ENCODE measurements at places on chromosomes 6 and 20. TPM values are rescaled to one million over a fixed set of nuclear protein-coding genes. Genes with fewer than 3 reads are reported as not detected.

DNA sequence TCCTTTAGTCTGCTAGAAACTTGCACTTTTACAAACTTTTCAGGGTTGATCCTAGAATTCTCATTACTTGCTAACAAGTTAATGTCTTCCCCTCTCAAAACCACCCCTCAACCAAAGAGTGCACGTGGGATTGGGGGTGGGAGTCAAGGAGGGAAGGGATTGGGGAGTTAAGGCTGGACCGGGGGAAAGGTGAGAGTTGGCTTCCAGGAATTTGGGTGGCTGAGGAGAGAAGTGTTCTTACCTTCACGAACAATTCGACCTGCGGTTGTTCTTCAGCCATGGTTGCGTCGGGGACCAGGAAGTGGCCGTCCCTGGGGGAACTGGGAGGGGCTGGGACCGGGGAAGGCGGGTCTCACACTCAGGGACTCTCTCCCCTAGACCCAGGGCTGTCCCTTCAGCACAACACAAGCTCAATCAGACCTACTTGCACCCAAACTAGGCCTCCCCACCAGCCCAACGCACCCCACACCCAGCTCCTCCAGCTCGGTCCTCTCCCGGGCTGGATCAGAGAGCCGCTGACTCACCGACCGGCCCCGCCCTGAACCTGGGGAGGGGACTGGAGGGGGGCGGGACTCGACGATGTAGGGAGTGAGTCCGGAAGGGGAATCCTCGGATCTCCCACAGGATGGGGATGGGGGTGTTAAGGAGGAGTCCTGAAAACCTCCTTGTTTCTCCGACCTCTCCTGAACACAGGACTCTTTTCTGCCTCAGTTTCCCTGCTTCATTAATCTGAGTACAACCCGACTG lies at the start of gene CLIC1:
Gene CLIC1, minus strand, starts transcription at position 510 of the 747 bp plus-strand sequence. Its CDS starts 230 bp downstream, at position 280.
- peak; percentile 86 for DNase-seq

DNA sequence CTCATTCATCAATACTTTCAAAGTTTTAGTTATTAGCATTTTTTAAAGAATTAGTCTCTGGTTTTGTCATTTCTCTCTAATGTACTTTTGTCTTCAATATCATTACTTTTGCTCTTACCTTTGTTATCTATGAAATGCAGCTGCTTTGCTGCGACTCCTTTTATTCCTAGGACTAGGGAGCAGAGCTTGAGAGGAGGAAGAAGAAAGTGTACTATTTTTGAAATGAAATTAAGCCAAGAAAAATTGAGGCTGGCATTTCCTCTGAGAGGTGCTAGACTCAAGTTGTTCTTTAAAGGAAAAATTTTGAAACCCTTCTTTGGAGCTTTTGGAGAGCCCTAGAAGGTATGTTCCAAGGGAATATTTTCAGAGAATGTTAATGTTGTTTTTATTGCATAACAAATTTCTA lies 48.3 kb upstream of the MRAP2 start:
- no peak for DNase-seq

- no peak for DNase-seq
Measured at GRCh38 chr6:39425346-39426072, 103.0 kb upstream of the KCNK16 start.

- no peak for DNase-seq
Measured at GRCh38 chr6:105468850-105469249, 66.0 kb upstream of the PREP start.

- DNase-seq = no peak
Measured at GRCh38 chr6:132053511-132053910, 102.3 kb upstream of the CCN2 start.

DNA sequence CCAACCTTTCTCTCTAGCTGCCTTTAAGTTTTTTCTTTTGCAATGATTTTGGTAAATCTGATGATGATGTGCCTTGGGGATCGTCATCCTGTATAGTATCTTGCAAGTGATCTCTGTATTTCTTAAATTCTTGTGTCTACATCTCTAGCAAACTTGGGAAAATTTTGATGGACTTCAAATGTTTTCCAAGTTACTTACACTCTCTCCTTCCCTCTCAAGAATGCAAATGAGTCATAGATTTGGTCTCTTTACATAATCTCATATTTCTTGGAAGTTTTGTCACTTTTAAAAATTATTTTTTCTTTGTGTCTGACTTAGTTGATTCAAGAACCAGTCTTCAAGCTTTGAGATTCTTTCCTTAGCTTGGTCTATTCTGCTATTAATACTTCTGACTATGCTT lies 176.4 kb downstream of the TBC1D32 start:
- no peak for DNase-seq

- DNase-seq = peak; percentile 56
Measured at GRCh38 chr6:19851241-19852089, 14.3 kb downstream of the ID4 start.

The NINL gene
- 19.4 TPM for polyA plus RNA-seq

The WFDC5 gene
- polyA plus RNA-seq = not detected

The PCK1 gene
- polyA plus RNA-seq = 3.2 TPM

The PHACTR3 gene
- 5.0 TPM for polyA plus RNA-seq

The TUBB2B gene
- 57.5 TPM for polyA plus RNA-seq
